ENCODE measurements at places on chromosomes 5 and 9. TPM values are rescaled to one million over a fixed set of nuclear protein-coding genes. Genes with fewer than 3 reads are reported as not detected.

- DNase-seq = no peak
These were observed 159.6 kb downstream of the TLE4 start for GRCh38 chr9:79731171-79731890.

DNA sequence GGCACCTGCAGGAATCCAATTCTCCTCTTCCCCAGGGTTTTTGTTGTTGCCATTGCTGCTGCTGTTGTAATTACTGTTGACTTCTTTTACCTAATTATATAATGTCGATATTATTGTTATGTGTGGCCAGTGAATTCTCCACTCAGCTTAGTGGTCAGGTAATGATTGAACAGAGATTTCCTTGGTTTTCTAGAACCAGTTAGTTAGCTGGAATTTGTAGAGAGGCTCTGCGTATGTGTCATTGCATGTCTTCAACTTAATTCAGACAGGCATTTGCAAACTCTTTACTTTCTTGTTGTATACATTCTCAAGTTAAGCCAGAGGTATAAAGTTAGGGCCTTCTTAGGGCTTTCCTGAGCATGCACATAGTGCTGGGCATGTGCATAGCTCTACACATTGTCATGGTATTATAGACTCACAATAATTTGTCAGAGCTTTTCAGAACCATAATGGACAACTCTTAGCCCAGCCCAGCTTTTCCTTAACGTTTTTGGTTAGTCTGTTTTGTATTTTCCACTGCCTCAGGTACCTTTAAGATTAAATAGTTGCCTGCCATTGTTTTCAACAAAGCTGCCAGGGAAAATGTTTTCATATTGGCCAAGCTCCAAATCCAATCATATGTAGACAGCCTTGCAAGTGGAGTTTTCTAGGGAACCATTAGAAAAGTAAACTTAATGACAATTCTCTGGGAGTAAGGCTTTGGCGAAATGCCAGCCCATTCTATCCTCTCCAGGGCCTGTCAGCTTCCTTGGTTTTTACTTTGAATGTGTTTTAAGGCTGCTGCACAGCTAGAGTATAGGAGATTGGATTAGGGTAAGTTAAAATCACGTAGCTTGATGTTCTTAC lies 68.1 kb downstream of the UBE2R2 start:
- no peak for DNase-seq

GRCh38 chr5:67166460-67167285 lies 29.9 kb downstream of the CD180 start:
- DNase-seq = peak; percentile 36

DNA sequence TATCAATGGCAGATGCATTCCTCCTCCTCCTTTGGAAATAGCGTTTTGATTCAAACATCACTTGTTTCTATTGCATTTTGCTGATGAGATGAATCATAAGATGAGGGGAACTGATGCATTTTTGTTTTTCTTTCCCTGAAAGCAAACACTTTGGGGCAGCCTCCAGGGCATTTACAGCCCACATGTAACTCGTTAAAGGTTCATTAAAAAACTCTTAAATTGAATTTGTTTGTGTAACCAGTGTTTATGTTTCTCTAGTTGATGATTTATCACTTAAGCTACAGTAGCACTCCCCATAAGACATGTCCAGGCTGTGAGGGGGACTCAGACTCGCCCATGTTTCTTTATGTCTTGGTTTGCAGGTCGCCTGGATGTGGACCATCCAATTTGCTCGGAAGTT lies 246.1 kb upstream of the ANKH start:
- no peak for DNase-seq

DNA sequence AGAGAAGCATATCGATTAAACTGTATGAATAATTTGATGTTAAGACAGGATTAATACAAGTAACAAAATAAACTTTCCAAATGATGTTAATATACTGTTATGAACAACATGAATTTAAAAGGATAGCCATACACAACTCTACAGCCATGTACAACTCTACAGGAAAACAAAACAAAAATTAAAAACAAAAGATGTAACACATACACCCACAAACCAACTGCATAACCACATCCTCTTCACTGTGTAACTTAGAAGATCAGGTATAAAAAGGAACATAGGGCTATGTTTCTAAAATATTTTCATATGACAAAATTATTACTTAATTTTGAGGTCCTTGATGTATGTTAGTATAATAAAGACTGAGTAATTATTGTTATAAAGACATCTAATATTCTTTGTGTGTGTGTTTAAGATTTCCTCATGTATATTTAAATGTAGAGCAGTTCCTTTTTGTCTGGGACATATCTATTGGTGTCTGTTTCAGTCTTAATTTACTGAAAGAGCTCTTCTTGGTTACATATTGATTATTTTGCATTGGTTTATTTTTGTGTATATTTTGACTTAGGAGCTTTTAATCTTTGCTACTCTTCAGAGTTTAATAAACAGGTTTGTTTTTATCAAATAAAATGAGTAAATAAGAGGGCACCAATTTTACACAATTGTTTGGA lies 966.8 kb upstream of the CTNND2 start:
- no peak for DNase-seq

DNA sequence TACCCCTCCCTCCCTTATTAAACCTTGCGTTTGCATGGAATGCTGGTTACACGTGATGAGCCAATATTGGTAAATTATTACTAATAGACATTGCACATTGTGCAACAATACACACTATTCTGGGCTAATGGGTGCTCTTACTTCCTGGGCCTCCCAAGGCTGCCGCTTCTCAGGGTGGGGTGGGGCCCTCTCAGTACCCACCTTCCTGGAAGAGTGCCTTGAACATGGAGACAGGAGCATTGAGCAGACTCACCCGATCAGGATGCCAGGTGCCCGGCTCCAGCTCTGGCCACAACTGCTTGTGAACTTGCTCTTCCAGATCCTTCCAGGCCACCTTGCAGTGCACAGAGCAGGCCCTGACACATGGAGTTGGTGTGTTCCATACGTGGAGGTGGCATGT lies 24.7 kb upstream of the CEP72 start:
- DNase-seq = no peak

Gene RETREG1
- 2.6 TPM for total RNA-seq

DNA sequence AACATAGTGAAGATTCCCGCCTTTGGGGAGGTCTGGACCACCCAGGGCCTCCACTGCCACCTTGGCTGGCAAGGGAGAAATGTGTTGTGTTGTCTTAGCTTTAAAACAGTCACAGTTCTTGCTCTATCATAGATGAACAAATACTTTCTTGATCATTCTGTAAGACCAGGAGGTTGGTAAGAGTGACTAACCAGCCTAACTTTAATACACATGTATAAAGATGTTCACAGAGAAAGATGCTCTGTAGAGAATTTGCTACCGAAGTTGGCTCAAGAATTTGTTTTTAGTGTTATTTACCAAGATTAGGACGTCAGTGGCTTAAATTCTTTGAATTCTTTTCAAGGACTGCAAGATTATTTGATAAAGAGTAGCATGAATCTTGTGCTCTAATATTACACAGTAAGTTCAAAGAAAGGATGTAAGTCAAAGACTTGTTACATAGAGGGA lies 28.4 kb downstream of the GLRX start:
- DNase-seq = no peak

Gene ANGPTL2
- total RNA-seq = not detected

DNA sequence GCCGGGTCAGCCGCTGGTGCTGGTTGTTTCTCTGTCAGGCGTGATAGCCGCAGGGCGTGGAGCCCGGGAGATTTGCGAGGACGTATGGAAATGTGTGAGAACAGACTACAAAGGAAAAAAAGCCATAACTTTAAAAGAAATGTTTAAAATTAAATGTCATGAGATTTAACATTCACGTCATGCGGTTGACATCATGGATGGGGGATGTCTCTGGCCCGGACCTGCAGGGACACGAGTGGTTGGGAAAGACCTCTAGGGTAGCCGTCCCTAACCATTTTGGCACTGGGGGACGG lies 643 bp upstream of the RNF130 start:
- no peak for DNase-seq

Measured in OCI-LY7 (cell line).